ENCODE measurements at places on chromosomes 3 and 15.

GRCh38 chr3:80408030-80408721, 640.4 kb upstream of the ROBO1 start:
- DNase-seq = no peak

GRCh38 chr3:22542311-22542710, 660.8 kb upstream of the UBE2E2 start:
- no peak for DNase-seq

DNA sequence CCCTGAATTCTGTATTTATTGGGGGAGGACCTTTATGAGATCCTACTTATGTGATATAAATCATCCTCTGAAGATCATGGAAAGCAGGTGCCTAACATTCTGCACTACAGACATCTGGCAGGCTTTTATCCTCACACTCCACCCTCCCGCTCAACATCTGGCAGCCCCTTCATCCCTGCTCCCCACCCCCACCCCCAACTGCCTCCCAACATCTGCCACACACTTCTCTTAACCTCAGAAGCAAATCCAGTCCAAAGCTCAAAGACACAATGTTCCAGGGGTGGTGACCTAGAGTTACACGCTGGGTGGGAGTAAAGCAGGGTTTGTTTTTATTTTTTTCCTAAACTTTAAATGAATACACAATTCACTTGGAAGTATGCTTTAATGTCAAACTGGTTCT, 184.5 kb upstream of the ATP11B start:
- no peak for DNase-seq

DNA sequence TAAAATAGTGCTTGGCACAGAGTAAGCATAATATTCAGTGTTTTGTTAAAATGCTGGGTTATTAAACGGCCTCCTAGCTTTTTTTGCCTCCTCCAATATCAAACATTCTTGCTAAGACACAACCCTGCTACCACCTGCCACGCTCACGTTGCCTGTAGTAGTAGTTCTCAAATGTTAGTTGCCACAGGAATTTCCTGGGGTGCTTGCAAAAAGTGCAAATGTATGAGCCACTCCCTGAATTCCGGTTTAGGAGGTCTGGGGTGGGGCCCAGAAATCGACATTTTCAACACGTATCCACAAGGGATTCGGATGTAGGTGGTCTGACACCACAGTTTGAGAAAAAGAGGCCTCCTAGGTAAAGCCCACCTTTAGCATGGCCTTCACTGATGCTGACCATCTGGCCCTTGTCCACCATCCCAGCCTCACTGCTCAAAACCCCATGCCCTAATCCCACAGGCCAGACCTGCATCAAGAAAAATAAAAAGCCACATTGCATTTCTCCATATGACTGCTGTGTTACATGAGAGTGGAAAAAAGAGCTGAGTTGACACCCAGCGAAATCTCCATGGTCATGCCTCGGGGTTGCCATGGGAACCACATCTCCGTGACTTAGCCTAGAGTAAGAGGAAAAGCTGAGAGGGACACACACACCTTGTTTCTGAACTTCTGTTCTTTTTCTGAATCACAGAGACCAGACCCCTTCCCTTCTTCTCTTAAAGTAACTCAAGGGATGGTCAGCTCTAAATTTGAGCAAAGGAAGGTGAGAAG, 116.4 kb upstream of the HES1 start:
- no peak for DNase-seq

DNA sequence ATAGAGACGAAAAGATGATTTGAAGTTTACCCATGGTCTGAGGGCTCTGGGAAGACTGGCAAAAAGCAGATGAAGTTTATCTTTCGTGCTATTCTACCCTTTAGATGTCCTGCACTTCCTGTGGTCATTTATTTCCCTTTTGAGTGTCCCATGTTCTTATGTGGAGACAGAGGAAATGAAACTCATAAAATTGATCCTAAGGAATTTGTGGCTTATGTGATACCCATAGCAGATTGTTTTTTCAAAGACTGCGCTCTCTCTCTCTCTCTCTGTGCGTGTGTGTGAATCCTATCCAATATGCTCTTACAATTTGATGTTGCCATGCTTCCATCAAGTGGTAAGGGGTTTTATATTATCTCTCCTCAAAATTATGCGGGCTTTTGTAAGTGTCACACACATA, 607.5 kb upstream of the DPPA4 start:
- no peak for DNase-seq

DNA sequence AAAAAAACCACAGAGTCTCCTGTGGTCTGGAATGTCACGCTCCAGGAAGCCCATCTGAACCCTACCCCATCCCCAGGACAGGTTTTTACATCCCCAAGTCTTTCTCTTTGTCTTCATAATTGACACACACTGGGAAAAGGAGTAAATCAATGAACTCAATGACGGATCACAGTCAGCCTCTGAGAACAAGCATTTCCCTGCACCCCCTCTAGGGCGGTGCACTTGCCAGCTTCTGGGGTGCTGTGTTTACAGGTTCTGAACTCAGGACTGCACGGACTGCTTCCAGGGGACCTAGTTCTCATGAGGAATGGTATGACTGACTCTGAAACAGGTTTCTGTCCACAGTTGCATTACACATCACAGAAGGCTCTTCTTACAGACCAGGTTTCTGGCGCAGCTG, 81.1 kb downstream of the NUP210 start:
- DNase-seq = no peak

DNA sequence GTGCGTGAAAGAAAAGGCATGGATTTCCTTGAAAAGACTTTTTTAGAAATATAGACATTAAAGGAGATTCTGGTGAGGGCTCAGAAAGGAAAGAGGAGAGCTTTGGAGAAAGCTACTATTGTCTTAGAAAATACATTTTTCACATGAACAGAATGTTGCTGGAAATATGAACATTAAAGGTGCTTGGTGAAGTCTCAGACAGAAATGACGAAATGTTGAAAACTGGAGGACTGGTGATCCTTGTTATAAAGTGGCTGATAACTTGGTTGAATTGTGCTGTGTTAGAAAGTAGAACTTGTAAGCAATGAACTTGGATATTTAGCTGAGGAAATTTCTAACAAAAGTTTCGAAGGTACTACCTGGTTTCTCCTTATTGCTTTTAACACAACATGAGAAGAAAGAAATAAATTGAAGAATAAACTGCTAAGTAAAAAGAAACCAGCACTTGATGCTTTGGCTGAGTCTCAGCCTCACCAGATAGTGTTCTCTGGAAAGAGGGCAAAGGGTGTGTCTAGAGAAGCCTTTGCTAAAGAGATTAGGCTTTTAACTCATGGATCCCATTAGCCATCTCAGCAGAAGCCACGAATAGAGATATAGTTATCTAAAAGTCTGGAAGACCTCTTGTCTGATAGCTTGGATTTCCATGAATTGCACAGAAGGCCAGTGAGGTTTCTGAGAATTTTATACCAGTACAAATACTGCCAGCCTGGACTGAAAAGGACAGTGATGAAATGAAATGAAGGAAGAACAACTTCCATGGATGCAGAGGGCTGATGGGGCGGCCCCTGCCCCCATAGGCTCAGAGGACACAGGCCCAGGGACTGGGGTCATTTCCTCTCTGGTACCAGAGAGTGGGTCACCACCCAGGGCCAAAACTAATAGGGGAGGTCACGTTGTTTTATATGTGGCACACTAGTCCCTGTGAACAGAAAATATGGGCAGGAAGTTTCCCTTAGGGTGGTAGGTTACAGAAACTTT, 91.5 kb downstream of the RPL22L1 start:
- DNase-seq = no peak

Data from stimulated activated naive CD4-positive, alpha-beta T cell (primary cell).